ENCODE measurements at places on chromosomes 1 and 21. TPM values are rescaled to one million over a fixed set of nuclear protein-coding genes. Genes with fewer than 3 reads are reported as not detected.

GRCh38 chr1:3001471-3002348 is 19.6 kb upstream of the ACTRT2 start:
- DNase-seq = no peak

GRCh38 chr21:34690793-34691175 is 22.0 kb downstream of the CLIC6 start:
- no peak for DNase-seq

The ATP1A4 gene
- total RNA-seq = 0.28 TPM

- DNase-seq = no peak
Measured at GRCh38 chr1:208309771-208310170, 65.6 kb upstream of the PLXNA2 start.

DNA sequence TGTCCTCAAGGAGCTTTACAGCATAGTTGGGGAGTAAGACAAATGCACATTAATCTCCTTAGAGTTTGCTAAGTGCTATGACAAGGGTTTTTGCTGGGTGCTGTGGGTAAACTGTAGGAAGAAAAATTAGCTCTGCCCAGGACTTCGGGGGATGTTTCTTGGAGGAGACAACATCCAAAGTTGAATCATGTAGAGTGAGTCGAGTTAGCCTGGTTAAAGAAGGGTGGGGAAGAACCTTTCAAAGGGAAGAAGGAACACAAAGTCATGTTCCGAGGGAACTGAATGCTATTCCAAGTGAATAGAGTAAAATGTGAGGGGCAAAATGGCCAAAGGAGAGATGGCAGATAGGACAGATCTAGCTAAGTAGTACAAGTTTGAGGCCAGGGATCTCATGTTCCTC is 17.1 kb downstream of the SPRTN start:
- DNase-seq = no peak

- no peak for DNase-seq
Measured at GRCh38 chr1:41360074-41360785, 1.0 kb upstream of the FOXO6 start.

GRCh38 chr1:89719502-89720306 is 86.8 kb downstream of the LRRC8C start:
- no peak for DNase-seq

GRCh38 chr1:1373815-1374588 is 1.0 kb downstream of the AURKAIP1 start:
- peak; percentile 65 for DNase-seq

DNA sequence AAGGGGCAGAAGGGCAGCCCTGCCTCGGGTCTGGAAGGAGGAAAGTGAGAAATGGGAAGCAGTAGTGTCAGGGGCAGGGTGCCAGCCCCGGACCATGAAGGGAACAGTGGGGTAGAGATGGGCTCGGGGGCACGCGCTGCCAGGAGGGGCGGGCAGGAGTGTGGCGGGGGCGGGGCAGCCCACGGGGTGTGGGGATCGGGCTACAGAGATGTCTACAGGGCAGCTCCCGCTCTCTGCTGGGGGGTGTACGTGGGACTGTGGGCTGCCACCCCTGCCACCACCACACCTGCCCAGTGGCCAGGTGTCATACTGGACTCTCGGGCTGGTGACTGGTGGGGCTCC is 7.4 kb downstream of the ARHGEF16 start:
- DNase-seq = peak; percentile 43

GRCh38 chr21:31338908-31339368 is 5.1 kb downstream of the TIAM1 start:
- DNase-seq = no peak

- DNase-seq = no peak
Measured at GRCh38 chr1:7422081-7422480, 349.0 kb upstream of the VAMP3 start.

- no peak for DNase-seq
Measured at GRCh38 chr1:226902601-226903000, 32.2 kb downstream of the PSEN2 start.

The SPRTN gene
- 5.6 TPM for total RNA-seq
